ENCODE measurements at places on chromosomes 5 and 9.

DNA sequence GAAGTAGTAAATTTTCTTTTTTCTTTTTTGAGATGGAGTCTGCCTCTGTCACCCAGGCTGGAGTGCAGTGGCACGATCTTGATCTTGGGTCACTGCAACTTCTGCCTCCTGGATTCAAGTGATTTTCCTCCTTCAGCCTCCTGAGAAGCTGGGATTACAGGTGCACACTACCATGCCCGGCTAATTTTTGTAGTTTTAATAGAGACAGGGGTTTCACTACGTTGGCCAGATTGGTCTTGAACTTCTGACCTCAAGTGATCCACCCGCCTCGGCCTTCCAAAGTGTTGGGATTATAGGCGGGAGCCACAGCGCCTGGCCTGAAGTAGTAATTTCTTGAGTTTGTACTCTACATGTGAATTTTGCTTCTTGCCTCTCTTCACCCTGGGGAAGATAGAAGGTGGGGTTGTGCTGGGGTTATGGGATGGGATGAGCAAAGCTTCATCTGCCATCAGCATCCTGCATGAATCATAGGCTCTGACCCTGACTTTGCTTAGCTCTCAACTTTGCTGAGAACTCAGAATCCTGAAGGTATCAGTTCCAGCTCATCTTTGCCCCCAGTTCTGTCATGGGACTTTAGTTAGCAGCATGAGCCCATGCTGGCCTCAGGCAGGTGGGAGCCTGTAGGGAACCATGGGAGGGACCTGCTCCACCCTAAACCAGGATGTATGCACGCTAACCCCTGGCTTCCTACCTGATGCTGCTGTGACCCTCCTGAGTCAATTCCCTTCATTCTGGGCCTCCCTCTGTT, 9.3 kb upstream of the CCL21 start:
- DNase-seq, result no peak

DNA sequence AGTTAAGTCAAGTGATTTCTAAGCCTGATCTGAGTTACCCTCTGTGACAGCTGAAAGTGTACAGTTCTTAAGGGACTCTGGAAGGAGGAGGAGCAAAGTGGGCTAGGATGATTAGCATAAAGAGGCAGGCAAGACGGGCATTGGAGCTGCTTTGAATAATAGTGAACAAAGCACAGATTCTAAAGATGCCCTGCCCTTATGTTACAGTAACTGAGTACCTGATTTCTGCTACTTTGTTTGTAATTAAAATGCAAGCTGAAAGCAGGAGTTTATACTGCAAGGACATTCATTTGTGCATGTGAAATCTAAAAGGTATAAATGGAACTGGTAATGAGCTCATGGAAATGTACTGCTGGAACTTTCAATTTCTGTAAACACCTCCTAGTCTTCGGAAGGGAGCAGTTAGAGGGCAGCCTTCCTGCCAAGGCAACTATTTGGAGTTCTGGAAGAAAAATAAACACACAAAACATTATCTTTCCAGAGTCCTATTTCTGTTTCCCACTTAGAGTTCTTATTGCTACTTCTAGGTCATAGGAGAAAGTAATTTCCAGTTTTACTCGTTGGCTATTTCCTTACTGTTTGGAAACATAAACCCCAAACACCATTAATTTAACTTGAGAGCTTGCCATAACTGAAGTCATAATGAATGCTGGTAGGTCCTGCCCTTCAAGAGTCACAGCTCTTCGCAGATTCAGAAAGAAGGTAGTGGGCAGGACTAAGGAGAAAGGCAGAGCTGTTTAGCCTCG, at the start of gene RANBP3L:
RANBP3L (minus strand) TSS at position 45 of the 746 bp plus-strand sequence. CDS start 486 bp downstream, outside the sequence.
- no peak for DNase-seq

- DNase-seq, result no peak
Measured at GRCh38 chr5:177396078-177396477, 4.4 kb downstream of the PFN3 start.

DNA sequence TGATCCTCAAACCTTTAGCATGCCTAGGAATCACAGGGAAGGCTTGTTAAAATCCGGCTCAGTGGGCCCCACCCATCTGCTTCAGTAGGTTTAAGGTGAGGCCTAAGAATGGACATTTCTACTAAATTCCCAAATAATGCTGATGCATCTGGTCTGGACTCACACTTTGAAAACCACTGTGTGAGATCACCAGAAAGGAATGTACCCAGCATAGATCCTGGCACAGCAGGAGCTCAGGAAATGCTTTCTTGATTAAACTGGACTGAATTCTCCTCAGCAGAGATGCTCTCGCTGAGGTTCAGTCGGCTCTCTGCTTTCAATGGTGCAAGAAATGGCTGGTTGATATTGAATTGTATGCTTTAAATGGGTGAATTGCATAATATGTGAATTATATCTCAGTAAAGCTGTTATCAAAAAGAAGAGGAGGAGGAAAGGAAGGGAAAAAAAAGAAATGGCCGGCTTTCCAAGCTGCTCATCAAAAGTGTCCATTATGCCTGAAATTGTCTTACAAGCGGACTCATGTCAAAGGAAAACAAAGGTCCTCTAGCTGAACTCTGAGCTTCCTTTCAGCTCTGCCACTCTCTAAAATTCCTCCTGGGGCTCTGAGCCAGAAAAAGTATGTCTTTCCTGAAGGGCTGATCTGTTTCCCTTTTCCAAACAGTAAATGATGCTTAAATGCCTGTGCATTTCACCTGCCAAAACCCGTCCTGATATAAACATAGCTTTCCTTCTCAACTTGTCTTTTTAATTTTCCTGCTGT, 77.6 kb upstream of the SAP30L start:
- DNase-seq, result no peak

DNA sequence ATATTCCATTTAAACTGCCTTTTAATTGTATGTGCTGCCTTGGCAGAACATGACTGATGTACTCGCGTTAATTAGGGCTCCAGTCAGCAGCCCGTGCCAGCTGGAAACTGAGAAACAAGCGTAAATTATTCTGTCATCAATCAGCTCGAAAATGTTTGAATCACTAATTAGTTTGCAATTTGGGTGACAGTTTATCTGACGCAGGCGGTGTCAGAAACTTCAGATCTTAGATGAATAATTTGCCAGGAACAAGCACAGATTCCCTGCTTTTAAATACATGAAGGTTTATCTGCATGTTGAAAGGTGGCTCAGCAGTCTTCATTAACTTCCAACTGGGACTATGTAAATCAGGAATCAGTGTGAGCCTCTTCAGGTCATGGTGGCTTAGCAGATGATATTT, 176.0 kb upstream of the TLE4 start:
- no peak for DNase-seq

GRCh38 chr9:69556707-69557106, 115.5 kb downstream of the APBA1 start:
- DNase-seq, result no peak

DNA sequence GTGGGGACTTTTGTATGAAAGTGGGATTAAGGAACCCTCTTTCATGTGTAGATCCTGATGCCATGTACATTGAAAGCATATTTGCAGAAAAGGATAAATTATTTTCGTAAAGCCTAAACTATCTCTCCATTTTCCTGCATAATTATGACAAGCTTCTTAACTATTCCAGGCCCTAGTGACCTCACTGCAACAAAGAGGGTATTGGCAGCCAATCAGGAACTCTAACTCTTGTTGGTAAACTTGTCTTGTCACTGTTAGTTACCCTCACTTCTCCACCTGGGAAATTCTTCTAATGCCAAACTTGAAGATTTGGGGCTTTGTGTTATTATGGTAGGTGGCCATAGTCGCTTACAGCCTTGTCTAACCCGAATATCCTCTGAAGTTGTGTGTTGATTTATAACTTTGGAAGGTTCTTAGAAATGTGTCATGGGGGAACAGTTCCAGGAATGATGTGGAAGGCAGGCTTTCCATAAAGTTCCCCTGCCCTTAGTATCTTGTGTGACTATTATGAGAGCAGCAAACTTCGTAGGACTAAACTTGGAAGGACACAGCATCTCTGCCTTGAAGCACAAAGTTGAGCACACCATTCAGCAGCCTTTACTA, 52.5 kb downstream of the IQGAP2 start:
- DNase-seq, result no peak

- no peak for DNase-seq
Measured at GRCh38 chr9:32399110-32399815, 14.8 kb downstream of the ACO1 start.

DNA sequence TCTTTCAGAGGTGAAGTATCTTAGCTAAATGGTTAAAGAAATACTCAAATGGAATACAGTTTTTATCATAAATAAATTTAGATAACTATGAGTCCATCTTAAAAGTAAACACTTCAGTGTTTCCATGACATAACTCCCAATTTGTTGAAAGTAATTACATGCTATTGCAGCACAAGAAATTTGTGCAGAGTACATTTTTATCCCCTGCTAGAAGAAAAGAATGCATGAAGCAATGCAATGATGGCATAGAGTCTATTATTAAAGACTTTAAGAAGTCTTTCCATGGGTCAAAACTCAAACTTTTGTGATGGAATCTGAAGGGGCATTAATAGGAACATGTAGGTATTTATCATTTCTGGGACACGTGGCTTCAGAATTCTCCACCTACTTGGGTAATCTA, 106.6 kb upstream of the DPYSL3 start:
- no peak for DNase-seq

GRCh38 chr9:34771007-34771406, 61.1 kb upstream of the CCL21 start:
- DNase-seq, result no peak

GRCh38 chr9:130181678-130182380, 9.6 kb downstream of the NCS1 start:
- DNase-seq, result no peak

- DNase-seq, result no peak
Measured at GRCh38 chr5:122091936-122092600, 14.0 kb upstream of the LOX start.

DNA sequence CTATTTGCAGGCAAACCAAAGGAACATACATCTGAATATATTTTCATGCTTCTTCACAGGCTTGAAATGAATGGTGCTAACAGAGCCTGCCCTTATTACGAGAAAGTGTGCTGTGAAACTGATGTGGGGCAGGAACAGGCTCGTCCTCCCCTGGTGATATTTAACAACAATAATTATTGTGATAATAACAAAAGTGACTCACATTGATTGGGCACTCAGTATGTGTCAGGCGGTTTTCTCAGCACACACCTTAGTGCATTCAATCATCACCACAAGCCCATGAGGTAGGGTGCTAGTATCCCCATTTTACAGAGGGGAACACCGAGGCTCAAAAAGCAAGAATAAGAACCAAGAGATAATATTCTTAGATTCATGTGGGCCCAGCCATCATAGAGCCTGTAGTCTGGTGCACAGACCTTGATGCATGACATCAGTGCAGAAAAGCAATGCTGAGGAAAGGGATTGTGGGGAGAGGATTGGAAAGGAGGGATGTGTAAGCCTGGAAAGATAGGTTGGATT, 18.1 kb upstream of the BOD1 start:
- DNase-seq, result no peak

- no peak for DNase-seq
Measured at GRCh38 chr9:134476272-134476941, 150.2 kb downstream of the RXRA start.

- DNase-seq, result no peak
Measured at GRCh38 chr5:127290019-127290945, at the start of gene MEGF10. MEGF10 (plus strand) TSS chr5:127290796; CDS start chr5:127331309, 40,513 bp downstream.

- DNase-seq, result no peak
Measured at GRCh38 chr9:90961375-90961774, 159.8 kb downstream of the SYK start.

GRCh38 chr9:3385871-3386270, 139.9 kb downstream of the RFX3 start:
- no peak for DNase-seq

GRCh38 chr5:174235221-174236011, 189.9 kb downstream of the NSG2 start:
- no peak for DNase-seq

DNA sequence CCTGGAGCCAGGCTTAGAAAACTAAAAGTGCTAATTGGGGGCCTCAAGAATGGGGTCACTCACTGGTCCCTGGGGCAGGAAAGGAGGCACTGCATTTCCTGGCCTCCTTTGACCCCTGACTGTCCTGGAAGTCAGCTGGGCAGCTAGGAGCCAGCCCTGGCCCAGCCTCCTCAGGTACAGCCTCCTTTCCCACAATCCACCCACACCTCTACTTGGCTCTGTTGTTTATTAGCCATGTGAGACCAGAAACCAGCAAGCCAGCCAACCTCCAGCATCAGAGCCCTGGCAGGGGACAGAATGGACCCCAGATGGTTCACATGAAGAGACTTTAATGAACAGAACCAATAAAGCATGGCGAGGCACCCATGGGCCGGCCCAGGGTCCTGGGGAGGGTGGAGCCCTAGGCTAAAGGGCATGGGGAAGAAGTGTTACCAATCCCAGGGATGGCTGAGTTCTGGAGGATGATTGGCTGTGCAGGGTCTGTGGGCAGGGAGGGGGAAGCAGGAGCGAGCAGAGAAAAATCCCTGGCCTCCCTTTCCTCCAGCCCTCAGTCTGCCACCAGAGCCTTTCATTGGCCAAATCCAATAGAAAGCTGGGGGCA, 55.3 kb upstream of the ANGPTL2 start:
- no peak for DNase-seq

DNA sequence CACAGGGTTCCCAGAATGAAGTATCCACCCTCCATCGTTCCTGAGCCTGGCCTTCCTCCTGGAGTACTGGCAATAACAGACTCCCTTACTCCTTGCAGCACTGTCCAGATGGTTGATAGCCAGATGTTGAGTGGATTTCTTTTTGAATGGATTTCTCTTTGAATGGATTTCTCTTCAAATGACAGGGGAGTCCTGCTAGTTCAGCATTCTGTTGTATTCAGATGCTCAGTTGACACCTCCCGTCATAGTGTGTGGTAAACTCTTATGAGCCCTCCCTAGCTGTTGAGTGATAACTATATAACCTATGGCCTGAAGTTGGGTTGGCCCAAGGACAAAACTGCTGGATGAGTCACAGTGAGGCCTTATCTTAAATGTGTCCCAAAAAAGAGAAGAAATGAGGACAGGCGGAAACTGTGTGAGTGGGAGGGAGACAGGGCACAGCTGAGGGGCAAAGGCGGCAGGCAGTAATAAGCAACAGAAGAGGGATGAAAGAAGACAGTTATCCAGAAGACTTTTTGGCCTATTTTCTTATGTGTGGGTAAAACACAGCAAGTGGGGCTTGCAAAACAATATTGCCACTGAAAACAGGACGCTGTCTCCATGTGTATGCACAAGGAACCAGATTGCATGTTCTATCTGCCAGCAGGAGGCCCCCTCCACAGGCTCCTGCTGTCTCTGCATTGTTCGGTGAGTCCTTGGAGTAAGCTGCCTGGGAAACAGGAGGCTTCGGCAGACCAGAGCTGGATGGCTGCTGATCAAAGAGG, 209.5 kb upstream of the S1PR3 start:
- no peak for DNase-seq

Measured in T follicular helper cell (primary cell).